ENCODE measurements at places on chromosomes 7 and 10. TPM values are rescaled to one million over a fixed set of nuclear protein-coding genes. Genes with fewer than 3 reads are reported as not detected.
A peak's percentile ranks its signal among the peaks of the same experiment; 100 is the strongest.

- DNase-seq, result peak; percentile 72
These were observed 21.3 kb upstream of the CLDN4 start for GRCh38 chr7:73809467-73809951.

DNA sequence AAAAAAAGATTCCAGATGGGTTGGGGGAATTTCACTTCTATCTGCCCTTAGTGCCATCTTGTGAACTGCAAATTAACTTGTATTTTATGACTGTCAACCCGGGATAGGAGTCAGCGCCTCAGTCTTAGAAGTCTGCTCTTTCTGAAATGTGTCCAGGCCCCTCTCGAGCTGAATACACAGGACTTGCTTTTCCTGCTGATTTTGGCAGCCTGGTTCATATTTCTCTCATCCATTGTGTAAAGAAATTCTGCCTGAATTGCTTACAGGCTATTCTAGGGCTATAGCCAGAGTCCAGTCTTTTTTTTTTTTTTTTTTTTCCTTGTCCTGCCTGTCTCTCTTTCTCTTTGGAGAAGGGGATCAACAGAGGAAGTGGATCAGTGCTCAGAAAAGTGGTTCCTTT, 24.6 kb downstream of the GATA3 start:
- DNase-seq, result no peak

DNA sequence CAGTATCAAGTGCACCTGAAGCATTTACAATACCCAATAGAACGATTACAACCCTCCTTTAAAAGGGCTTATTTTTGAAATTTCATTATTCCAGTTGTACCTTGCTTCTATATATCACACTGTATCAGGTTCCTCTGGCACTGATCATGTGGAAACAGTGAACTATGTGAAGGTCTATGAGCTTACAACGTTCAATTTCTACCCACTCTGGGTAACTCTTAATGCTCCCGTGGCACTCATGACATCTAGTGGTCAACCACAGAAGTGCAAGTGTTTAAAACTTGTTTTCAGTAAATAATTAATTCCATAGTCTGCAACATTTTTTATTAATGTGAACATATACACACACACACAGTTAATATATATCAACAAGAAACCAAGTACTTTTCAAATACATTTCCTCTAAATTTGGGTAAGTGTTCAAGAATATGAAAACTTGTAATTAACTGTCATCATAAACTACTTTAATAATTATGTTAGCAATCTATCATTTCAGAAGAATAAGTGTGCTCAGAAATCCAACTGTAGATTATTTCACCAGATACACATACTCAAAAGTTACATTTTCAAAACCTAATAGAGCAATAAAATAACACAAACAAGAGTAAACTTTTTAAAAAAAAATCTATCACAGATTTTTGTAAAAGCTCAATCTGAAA, 61.0 kb downstream of the MPP7 start:
- peak; percentile 60 for DNase-seq

DNA sequence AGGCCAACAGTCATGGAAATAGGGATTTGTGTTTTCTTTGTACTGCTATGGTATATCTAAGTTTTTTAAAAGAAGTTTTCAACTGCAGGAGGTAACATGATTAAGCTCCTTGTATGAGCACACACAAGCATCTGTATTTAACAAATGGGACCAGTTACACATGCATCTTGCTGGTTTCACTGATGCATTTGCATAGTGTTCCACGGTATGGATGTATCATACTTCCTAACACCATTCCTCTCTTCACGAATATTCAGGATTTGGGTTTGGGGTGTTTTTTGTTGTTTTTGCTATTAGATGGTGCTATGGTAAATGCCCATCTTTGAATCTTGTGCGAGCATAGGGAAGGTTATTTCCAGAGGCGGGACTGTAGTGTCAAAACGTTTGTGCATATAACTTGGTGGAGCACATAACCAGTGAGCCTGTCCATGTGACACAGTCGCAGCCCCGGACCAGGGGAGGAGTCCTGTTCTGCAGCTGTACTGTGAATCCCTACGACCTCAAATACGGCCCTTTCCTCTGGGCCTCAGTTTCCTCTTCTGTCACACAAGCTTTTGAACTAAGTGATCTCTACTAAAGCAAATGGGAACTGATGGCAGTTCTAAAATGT, 1.9 kb downstream of the H2BK1 start:
- DNase-seq, result no peak

PDE6C gene
- not detected for total RNA-seq

VPS37D gene
- total RNA-seq, result 9.2 TPM
